ENCODE measurements at places on chromosomes 6 and 20.

- no peak for DNase-seq
These were observed 267.0 kb upstream of the SUPT3H start for GRCh38 chr6:45644720-45645119.

DNA sequence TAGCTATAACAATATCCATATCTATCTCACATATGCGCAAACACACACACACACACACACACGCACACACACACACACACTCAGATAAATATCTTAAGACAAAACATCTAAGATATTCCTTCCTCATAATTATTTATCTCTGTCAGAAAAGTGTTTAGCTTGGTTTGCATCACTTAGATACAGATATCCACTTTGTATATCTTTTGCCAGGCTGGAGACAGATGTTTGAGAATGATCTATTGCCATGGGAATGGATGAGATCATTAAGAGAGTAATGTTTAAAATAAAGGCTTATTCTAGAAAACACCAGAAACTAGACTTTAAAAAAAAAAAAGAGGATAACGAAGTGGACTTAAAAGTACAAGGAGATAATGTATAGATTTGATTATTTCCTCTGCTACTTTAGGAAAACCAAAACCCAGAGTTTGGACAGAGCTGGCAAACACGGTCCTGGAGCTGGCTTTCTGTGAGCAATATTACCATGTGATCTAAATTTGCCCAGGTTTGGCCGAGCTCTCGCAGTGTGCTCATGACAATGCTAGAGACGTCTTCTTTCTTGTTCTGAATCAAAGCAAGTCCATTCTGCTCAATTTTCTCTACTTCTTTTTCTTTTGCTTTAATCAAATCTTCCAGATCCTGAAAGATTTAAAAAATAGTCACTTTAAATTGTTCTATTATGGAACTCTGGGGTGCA, 411.8 kb downstream of the SYNE1 start:
- DNase-seq, result no peak

- no peak for DNase-seq
These were observed 55.9 kb upstream of the PSMF1 start for GRCh38 chr20:1062334-1063010.

DNA sequence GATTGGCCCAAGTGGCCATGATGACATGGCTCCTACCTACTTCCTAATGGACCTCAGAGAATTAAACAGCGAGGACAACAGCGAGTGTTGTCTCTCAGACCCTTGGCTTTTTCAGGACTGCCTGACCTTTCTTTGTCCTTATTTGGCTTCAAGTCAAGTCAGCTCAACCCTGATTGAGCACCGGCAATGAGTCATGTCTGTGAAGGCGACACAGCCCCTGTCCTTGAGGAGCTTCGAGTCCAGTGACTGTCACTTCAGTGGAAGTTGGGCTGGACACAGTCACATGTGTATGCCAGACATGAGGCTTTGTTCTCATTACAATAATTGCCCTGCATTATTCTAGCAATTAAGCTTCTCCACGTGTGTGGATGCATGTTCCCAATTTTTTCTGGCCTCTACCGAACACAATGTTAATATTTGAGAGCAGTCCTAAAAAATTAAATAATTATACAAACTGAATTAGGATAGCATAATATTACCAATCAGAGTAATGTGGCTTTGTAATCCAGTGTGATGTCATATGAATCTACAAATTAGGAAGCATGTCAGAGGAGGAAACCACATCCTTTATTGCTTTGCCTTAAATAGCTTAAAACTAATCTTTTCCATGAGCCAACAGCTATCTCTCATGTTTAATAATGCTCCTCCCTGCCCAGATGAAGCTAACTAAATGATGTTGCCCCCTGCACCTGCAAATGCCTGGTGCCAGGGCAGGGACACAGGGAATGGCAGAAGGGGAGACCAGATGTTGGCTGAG, 178.6 kb downstream of the CDH26 start:
- DNase-seq, result no peak
